ENCODE measurements at places on chromosomes 2 and 18. TPM values are rescaled to one million over a fixed set of nuclear protein-coding genes. Genes with fewer than 3 reads are reported as not detected.
A peak's percentile ranks its signal among the peaks of the same experiment; 100 is the strongest.

DNA sequence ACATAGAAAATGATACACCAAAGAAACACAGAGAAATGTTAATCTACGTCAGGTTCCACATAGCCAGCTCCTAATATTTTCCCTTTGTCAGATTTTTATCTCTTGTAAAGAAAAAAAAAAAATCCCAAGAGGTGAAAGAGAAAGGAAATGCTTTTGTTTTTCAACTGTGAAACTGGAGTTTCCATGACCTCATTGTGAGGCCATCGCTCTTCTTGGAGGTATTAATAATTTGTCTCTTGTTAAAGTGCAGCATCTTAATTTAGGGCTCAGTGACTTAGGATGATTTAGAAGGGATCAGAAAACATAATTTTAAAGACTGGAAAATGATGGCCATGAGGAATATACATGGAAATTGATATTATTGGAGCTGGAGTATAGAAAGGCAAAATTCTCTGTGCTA lies 21.7 kb downstream of the ARHGAP28 start:
- DNase-seq: no peak

- DNase-seq: no peak
Observed at GRCh38 chr2:37284381-37284780, 40.3 kb downstream of the PRKD3 start.

DNA sequence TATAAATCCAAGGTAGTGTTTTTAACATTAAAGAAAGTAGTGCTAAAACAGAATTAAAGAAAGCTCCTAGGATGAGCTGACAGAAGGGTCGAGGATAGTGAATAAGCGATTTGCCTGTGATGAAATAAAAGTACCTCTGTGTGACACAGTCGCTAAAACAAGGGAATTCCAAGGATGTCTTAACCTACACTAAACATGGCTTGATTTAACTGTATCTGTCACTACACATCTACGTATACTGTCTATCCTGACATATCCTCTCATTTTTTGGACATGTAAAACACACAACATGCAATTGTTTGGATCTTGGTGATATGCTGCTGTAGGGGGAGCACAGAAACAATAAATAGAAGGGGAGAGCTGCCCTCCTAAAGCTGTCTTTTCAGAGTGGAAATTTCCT lies 580.8 kb upstream of the SLC8A1 start:
- no peak for DNase-seq

DNA sequence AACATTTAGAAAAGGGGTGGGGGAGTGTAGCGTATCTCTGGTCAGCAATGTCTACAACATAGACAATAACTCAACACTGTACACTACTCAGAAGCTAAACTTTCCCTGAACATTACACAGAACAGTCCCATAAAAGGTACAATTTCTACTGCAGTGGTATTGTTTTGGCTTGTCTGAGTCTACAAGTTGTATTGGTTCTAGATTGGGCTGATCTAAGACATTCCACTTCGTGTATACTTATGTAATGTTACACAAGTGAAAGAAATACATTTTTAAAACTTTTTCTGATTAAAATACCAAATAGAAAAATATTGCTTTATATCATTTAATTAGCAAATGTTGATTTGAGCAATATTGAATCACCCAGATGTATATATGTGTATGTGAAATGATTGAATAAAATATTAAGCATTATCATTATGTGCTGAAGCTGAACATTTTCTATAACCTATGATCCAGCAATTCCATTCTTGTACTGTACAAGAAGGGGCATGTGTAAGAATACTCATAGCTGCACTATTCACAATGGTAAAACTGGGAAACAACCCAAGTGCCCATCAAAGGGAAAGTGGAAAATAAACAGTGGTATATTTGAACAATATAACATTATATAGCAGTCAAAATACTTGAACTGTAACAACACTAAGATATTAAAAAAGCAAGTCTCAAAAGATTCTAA lies 52.4 kb downstream of the VSNL1 start:
- no peak for DNase-seq

- no peak for DNase-seq
Observed at GRCh38 chr2:215417400-215417951, 18.4 kb downstream of the FN1 start.

EMILIN1 gene
- 1.2 TPM for total RNA-seq

IAH1 gene
- 23.8 TPM for total RNA-seq

- peak; percentile 30 for DNase-seq
Observed at GRCh38 chr2:230575642-230576324, 136.9 kb upstream of the CAB39 start.

DNA sequence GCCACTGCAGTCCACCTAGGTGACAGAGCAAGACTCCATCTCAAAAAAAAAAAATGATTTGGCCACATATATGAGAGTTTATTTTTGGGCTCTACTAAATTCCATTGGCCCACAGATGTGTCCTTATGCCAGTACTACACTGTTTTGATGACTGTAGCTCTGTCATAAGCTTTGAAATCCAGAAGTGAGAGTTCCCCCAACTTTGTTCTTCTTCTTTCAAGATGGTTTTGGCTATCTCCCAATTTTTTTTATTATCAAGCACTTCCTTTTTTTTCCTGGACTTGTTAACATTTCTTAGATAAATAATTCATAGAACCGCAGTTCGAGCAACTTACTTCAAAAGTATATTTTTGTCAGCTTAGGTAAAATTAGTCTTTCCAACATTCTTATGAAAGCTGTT lies 96.9 kb downstream of the TSHZ1 start:
- DNase-seq: no peak

GRCh38 chr2:74577448-74577847 lies 22.9 kb downstream of the DOK1 start:
- no peak for DNase-seq

DNA sequence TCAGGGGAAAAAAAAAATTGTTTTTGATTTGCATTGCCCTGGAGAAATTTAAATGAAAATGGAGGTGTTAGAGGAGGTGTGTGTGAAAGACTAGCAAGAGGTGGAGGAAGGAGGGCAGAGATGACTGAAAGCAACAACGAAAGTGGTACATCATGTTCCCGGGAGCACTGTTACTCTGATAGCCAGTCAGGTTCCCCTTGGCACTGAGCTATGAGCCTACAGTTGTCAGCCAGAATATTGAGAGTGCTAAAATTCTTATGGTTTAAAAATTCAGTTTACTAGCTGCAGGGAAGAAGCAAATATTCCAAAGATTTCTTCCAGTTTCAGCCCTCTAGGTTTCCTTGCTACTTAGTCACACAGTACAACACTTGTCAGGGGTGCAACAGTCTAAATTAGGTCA lies 366.7 kb upstream of the DLGAP1 start:
- DNase-seq: no peak

DNA sequence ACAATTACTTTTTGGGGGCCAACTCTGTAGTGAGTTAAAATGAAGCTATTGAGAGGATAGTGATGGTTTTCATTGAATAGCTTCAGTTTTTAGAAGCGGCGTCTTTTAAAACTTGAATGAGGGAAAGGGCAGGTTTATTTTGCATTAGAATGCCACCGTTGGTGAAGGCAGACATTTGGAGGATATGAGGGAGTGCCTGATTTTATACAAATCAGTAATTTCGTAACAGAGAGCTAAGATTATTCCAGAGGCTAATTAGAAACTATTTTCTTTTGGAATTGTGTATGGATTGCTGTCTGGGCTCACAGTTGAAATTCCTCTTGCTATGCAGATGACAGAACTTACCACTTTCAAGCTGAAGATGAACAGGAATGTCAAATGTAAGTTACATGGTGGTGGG lies 67.6 kb downstream of the ITGB1BP1 start:
- DNase-seq: no peak

DNA sequence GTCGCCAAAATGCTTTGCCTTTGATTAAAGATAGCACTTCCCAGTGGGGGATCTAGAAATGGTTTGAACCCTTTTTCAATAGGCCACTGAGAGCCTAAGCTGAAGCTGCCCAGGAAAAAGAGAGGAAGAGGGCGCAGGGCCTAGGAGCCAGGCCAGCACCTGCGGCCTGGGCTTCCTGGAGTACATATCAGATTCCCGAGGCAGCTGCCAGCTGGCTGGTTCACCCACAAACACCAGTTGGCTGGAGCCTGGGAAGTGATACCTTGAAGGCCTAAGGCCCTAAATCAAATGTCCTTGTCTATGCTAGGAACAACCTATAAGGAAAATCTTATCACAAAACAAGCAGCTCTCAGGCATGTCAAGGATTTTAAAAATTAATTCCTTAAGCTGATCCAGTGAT lies 37.1 kb downstream of the ANKRD44 start:
- no peak for DNase-seq

DNA sequence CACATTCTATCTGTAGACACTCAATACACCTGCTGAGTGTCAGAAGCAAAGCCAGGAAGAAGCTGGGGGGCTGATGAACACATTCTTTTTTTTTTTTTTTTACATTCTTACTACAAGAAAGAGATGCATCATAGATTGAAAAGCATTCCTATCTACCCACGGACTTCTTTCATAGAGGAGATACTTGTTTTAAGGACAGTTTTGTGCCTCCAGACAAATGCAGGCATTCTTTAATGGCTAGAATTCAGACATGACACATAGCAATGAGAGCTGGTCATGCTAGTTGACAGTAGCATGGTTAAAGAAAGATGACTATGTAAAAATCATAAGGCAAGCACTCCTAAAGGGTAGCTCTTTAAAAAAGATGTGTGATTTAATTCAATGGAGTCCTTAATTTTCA lies 110.2 kb downstream of the EPHA4 start:
- DNase-seq: no peak

DNA sequence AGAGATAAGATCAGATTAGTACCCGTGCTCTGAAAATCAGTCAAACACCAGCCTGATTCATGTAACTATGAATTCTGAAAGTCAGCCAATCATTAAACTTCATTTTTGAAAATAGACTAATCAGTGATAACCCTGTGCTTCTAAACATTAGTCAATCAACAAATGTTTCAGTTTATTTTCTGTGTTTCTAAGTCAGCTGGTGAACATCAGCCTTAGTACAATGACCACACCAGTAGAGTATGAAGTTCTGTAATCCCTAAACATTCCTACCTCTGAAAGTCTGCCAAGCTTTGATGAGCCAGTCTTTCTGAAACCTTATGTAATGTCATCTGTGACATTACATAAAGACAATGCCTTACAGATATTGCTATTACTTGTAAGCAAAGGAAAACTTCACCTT lies 807.4 kb upstream of the CRIM1 start:
- DNase-seq: no peak

GRCh38 chr2:241584436-241584835 lies 25.9 kb downstream of the BOK start:
- DNase-seq: no peak
